A549 treated with Hydrocortisone at 1 μM for 4 hours (cell line): ENCODE measurements at places on chromosomes 1 and 21. TPM values are rescaled to one million over a fixed set of nuclear protein-coding genes. Genes with fewer than 3 reads are reported as not detected.

Gene DDAH1
- total RNA-seq = 6.4 to 8.7 TPM (median 7.6 TPM) in 5 replicates

Gene CAMK2N1
- 47.5 to 62.6 TPM (median 61.1 TPM) in 5 replicates for total RNA-seq

Gene LHX8
- total RNA-seq = 0.69 to 1.3 TPM (median 1.3 TPM) in 5 replicates

Gene IFNLR1
- total RNA-seq = 0.90 to 1.2 TPM (median 1.1 TPM) in 5 replicates

Gene SPRTN
- 12.2 to 15.7 TPM (median 14.0 TPM) in 5 replicates for total RNA-seq

Gene RGS8
- not detected in 5 replicates for total RNA-seq

Gene NBPF10
- 0.86 to 1.3 TPM (median 1.1 TPM) in 5 replicates for total RNA-seq

Gene CFAP45
- 0.41 to 0.83 TPM (median 0.59 TPM) in 5 replicates for total RNA-seq

Gene CYP4X1
- 0.09 TPM in 1 of 5 replicates, not detected in the others for total RNA-seq

Gene DNAI4
- 0.17 to 3.0 TPM (median 1.1 TPM) in 5 replicates for total RNA-seq

Gene MYBPH
- total RNA-seq = not detected in 5 replicates

Gene CELA2A
- total RNA-seq = not detected in 5 replicates

Gene LAMC2
- 17.5 to 25.9 TPM (median 19.8 TPM) in 5 replicates for total RNA-seq

Gene COL16A1
- total RNA-seq = 2.8 to 4.5 TPM (median 3.8 TPM) in 5 replicates

Gene EPS8L3
- 0.67 to 1.7 TPM (median 0.97 TPM) in 5 replicates for total RNA-seq

Gene DYNLT5
- total RNA-seq = not detected in 5 replicates

Gene TGFB2
- total RNA-seq = 10.1 to 13.5 TPM (median 12.3 TPM) in 5 replicates

Gene CHODL
- not detected in 5 replicates for total RNA-seq

Gene TAS1R1
- not detected in 5 replicates for total RNA-seq

Gene DMBX1
- 0.61 to 0.99 TPM (median 0.87 TPM) in 5 replicates for total RNA-seq

Gene LENEP
- total RNA-seq = not detected in 5 replicates

Gene HLX
- 3.3 to 5.6 TPM (median 3.6 TPM) in 5 replicates for total RNA-seq

Gene CDK18
- total RNA-seq = 0.67 to 1.0 TPM (median 0.83 TPM) in 5 replicates

Gene KCNT2
- total RNA-seq = 0.02 to 0.07 TPM (median 0.05 TPM) in 4 of 5 replicates, not detected in the other

Gene KRTAP10-4
- not detected in 5 replicates for total RNA-seq

Gene PLEKHG5
- total RNA-seq = 2.5 to 4.3 TPM (median 3.5 TPM) in 5 replicates

Gene FAM89A
- total RNA-seq = 11.6 to 16.9 TPM (median 15.3 TPM) in 5 replicates

Gene CD244
- total RNA-seq = not detected in 5 replicates

Gene LRRN2
- total RNA-seq = 11.2 to 14.2 TPM (median 13.8 TPM) in 5 replicates

Gene TNFRSF1B
- total RNA-seq = 0.47 to 0.71 TPM (median 0.51 TPM) in 5 replicates

Gene SDC3
- total RNA-seq = 8.0 to 12.2 TPM (median 9.9 TPM) in 5 replicates

Gene TFAP2E
- total RNA-seq = 0.41 to 0.78 TPM (median 0.45 TPM) in 5 replicates

Gene TNFRSF14
- 0.14 to 0.55 TPM (median 0.28 TPM) in 5 replicates for total RNA-seq

Gene TMPRSS15
- total RNA-seq = not detected in 5 replicates

Gene TEDDM1
- total RNA-seq = not detected in 5 replicates

Gene LINGO4
- not detected in 5 replicates for total RNA-seq

Gene KRTAP11-1
- not detected in 5 replicates for total RNA-seq

Gene NFASC
- 1.1 to 1.2 TPM (median 1.1 TPM) in 5 replicates for total RNA-seq

Gene C21orf91
- total RNA-seq = 1.6 to 2.5 TPM (median 2.1 TPM) in 5 replicates

Gene DNASE2B
- not detected in 5 replicates for total RNA-seq

Gene PTPN7
- total RNA-seq = not detected in 5 replicates

Gene ANKRD34A
- 0.18 to 0.53 TPM (median 0.27 TPM) in 5 replicates for total RNA-seq

Gene NID1
- 5.3 to 9.8 TPM (median 7.4 TPM) in 5 replicates for total RNA-seq

Gene S100A16
- total RNA-seq = 487 to 581 TPM (median 545 TPM) in 5 replicates

Gene IL19
- not detected in 5 replicates for total RNA-seq

Gene CHI3L2
- total RNA-seq = 0.25 to 1.1 TPM (median 0.44 TPM) in 5 replicates

Gene BRDT
- not detected in 5 replicates for total RNA-seq

Gene CSDE1
- 116 to 177 TPM (median 130 TPM) in 5 replicates for total RNA-seq

Gene DNALI1
- 0.05 to 0.16 TPM (median 0.05 TPM) in 3 of 5 replicates, not detected in the others for total RNA-seq
